Central memory CD8-positive, alpha-beta T cell (primary cell): ENCODE measurements at places on chromosomes 1 and 21.

- no peak overlapping the region for H3K4me3 ChIP-seq
- peaks cover 1% of the 10 kb centered on the region for H3K36me3 ChIP-seq
- H3K27me3 ChIP-seq, result no peaks in the 10 kb centered on the region
These were observed 93.6 kb upstream of the CHODL start for GRCh38 chr21:18151046-18151445.

- H3K36me3 ChIP-seq, result peaks cover 2% of the 10 kb centered on the region
- H3K27me3 ChIP-seq, result no peaks in the 10 kb centered on the region
- H3K27ac ChIP-seq, result no peak overlapping the region
- H3K4me1 ChIP-seq, result no peaks in the 10 kb centered on the region
These were observed 149.9 kb downstream of the CHRM3 start for GRCh38 chr1:239536165-239536849.

- no peaks in the 10 kb centered on the region for H3K36me3 ChIP-seq
- no peak overlapping the region for H3K27ac ChIP-seq
- H3K4me1 ChIP-seq, result no peaks in the 10 kb centered on the region
- H3K27me3 ChIP-seq, result no peaks in the 10 kb centered on the region
- no peak overlapping the region for H3K4me3 ChIP-seq
These were observed 16.9 kb upstream of the PLA2G4A start for GRCh38 chr1:186811892-186812291.

DNA sequence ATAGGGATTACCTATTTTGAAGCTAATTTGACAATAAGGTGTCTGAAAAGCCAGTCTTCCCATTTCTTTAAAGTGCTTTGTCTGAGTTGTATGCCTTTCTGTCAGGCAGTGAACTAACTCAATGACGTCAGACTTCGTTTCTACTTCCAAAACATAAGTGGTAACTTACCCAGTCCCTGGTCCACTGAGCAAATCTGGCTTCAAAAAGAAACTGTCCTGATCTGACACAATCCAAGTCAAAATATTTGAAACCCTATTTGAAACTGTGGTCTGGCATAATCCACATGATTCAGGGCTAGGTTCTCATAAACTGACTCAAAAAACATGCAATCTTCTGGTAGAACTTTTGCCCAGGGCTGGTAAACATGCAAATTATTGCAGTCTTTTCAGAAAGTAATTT is 34.0 kb downstream of the DIRAS3 start:
- H3K36me3 ChIP-seq, result no peaks in the 10 kb centered on the region
- no peaks in the 10 kb centered on the region for H3K4me1 ChIP-seq
- no peak for DNase-seq
- H3K4me3 ChIP-seq, result no peak overlapping the region
- no peak overlapping the region for H3K27ac ChIP-seq
- no peaks in the 10 kb centered on the region for H3K27me3 ChIP-seq

- no peak overlapping the region for H3K4me3 ChIP-seq
- DNase-seq, result no peak
- no peak overlapping the region for H3K27ac ChIP-seq
- peaks cover 11% of the 10 kb centered on the region for H3K4me1 ChIP-seq
- H3K27me3 ChIP-seq, result peaks cover 4% of the 10 kb centered on the region
- H3K36me3 ChIP-seq, result no peaks in the 10 kb centered on the region
These were observed 20.3 kb upstream of the C2CD2 start for GRCh38 chr21:41973861-41974751.

DNA sequence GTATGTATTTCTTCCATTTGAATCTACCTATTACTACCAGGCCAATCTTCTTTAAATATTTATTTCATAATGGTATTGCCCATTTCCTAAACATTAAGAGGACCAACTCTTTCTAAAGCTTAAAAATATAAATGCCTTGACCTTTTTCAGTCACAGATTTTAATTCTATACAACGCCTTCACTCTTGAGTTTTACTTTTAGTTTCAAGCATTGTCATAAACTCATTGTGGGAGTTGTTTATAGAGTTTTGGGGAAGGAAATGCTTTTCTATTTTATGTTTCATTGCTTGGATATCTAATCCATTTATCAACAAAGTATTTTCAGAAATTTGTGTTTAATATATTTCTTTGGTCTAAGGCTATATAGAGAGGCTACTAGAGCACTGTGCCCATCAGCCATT is 155.8 kb downstream of the DPYD start:
- DNase-seq, result no peak
- no peak overlapping the region for H3K27ac ChIP-seq
- H3K27me3 ChIP-seq, result no peaks in the 10 kb centered on the region
- no peak overlapping the region for H3K4me3 ChIP-seq
- H3K4me1 ChIP-seq, result peaks cover 6% of the 10 kb centered on the region
- peaks cover 1% of the 10 kb centered on the region for H3K36me3 ChIP-seq

DNA sequence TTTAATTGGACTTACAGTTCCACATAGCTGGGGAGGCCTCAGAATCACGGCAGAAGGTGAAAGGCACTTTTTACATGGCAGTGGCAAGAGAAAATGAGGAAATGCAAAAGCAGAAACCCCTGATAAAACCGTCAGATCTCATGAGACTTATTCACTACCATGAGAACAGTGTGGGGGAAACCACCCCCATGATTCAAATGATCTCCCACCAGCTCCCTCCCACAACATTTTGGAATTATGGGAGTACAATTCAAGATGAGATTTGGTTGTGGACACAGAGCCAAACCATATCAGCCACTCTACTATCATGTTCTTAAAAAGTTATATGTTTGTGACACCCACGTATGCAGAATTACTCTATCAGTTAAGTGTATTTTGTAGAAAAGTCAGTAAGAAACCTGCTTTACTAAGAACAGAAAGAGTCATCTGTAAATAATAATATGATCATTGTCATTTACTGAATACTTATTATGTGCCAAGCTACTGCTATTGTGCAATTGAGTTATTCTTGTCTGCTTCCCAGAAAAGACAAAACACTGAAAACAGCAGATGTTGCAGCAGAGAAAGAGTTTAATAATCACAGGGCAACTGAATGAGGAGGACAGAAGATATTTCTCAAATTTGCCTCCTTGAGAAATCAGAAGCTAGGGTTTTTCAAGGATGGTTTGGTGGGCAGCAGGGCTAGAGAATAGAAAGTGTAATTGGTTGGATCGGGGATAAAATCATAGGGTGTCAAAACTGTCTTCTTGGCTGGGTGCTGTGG is 207.7 kb upstream of the FGGY start:
- H3K4me1 ChIP-seq, result peaks cover 5% of the 10 kb centered on the region
- no peaks in the 10 kb centered on the region for H3K27me3 ChIP-seq
- DNase-seq, result no peak
- H3K36me3 ChIP-seq, result no peaks in the 10 kb centered on the region
- no peak overlapping the region for H3K27ac ChIP-seq

DNA sequence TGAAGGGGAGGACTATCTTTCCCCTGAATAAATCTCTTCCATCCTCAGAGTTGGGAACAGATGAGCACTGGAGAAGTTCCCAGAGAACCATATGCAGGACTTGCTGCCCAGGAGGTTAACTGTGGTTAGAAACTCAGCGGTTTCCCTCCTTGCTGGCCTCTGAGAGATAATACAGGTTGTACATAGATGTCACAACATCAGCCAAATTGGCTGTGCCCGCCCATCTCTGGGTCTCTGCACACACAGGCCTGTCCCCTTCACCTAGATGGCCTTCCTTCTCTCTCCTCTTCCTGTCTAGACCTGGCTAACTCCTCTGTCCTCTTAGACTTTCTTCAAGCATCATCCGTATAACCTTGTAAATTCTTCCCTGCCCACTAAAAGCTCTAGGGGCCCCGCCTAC is 5.7 kb downstream of the RGS5 start:
- no peak for DNase-seq
- no peaks in the 10 kb centered on the region for H3K36me3 ChIP-seq
- H3K4me1 ChIP-seq, result no peaks in the 10 kb centered on the region
- peaks cover 16% of the 10 kb centered on the region for H3K27me3 ChIP-seq

GRCh38 chr21:25582888-25583287 is 24.4 kb downstream of the MRPL39 start:
- H3K27me3 ChIP-seq, result no peaks in the 10 kb centered on the region
- peaks cover 17% of the 10 kb centered on the region for H3K36me3 ChIP-seq
- H3K4me1 ChIP-seq, result peaks cover 17% of the 10 kb centered on the region
- no peak overlapping the region for H3K4me3 ChIP-seq

DNA sequence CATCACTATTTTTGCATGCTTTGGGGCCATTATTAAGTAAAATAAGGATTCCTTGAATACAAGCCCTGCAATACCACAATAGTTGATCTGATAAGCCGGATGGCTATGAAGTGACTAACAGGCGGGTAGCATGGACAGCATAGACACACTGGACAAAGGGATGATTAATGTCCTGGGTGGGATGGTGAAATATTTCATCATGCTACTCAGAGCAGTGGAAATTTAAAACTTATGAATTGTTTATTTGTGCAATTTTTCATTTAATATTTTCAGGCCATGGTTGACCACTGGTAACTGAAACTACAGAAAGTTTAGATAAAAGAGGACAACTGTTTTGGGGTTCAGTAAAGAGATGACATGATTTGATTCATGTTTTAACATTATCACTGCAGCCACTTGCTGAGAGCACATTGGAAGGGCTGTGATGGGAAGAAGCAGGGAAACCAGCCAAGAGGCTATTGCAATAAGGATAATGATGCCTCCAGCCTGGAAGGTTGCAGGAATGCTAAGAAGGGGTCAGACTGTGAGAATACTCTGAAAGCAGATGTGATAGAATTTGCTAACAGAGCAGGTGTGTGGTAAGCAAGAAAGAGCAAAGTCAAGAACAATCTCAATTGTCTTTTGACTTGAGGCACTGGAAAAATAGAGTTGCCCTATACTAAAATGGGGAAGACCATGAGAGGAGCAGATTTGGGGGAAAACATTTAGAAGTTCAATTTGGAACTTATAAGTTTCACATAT is 62.5 kb upstream of the TNFSF4 start:
- H3K27ac ChIP-seq, result no peak overlapping the region
- H3K4me1 ChIP-seq, result no peaks in the 10 kb centered on the region
- no peak for DNase-seq

DNA sequence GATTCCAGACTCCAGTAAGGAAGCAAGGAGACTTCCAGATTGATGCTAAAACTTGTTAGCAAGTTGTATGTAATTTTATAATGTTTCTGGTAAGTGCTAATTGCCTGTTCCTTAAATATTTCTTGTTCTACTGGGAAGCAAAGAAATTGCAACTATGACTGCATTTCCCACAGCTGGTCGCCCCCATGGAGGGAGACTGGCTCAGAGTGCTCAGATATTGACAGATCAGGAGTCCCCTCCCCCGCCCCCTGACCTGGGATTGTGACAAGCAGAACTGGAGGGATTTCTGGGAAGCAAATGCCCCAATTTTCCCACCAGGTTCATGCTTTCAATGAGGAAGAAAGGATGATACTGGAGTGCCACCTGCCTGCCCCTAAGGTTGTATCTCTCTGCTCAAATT is 82.2 kb upstream of the HMGB4 start:
- H3K27me3 ChIP-seq, result peaks cover 62% of the 10 kb centered on the region
- no peaks in the 10 kb centered on the region for H3K4me1 ChIP-seq
- no peak overlapping the region for H3K27ac ChIP-seq
- no peak for DNase-seq

DNA sequence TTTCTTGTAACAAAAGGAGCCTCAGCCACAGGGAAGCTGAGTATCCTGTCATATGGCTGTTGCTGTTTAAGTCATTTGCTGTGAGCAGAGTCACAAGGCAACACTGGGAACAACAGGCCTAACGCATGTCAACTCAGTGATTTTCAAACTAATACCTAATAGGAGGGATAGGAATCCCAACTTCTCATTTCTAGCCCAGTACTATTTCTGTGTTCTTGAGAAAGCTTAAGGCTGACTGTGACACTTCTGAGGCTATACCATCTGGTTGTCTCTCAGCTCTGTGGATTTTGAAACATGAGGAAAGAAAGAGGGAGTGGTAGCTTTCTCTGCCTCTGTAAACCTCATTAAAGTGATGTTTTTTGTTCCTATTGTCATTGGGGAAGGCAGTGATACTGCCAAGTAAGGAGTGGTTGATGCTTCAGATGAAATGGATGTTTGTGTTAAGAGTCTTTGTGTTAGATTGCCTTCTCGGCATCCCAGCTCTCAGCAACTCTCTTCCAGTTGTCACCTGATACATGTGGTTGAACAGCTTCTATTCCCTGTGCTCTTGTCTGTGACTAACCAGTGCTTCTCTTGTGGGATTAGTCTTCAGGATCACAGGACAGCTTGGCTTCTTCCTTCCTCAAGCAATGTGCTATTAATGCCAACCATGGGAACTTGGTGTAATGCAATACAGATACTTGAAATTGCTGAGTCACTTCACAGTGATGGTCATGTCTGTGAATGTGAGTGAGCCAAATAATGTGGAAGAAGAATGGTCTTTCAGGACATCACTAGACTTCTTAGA is 166.8 kb upstream of the IVNS1ABP start:
- no peaks in the 10 kb centered on the region for H3K4me1 ChIP-seq
- H3K27ac ChIP-seq, result no peak overlapping the region
- no peak for DNase-seq

GRCh38 chr1:201085902-201086735 is 26.1 kb downstream of the CACNA1S start:
- H3K27ac ChIP-seq, result no peak overlapping the region
- H3K4me1 ChIP-seq, result no peaks in the 10 kb centered on the region
- no peak for DNase-seq
- no peaks in the 10 kb centered on the region for H3K36me3 ChIP-seq
- peaks cover 40% of the 10 kb centered on the region for H3K27me3 ChIP-seq
- H3K4me3 ChIP-seq, result no peak overlapping the region

- H3K36me3 ChIP-seq, result peaks cover 7% of the 10 kb centered on the region
- H3K4me1 ChIP-seq, result peaks cover 84% of the 10 kb centered on the region
- no peaks in the 10 kb centered on the region for H3K27me3 ChIP-seq
- H3K4me3 ChIP-seq, result peak overlapping the region; percentile 81
- no peak for DNase-seq
- peak overlapping the region; percentile 89 for H3K27ac ChIP-seq
These were observed 45.4 kb downstream of the NEK7 start for GRCh38 chr1:198201956-198202784.
